ENCODE measurements at places on chromosomes 1 and 21. TPM values are rescaled to one million over a fixed set of nuclear protein-coding genes. Genes with fewer than 3 reads are reported as not detected.

- DNase-seq: no peak
Measured at GRCh38 chr1:163906283-163906682, 584.5 kb downstream of the NUF2 start.

GRCh38 chr1:94947437-94947836, 20.5 kb upstream of the CNN3 start:
- no peak for DNase-seq

- no peak for DNase-seq
Measured at GRCh38 chr1:20008391-20008841, 29.0 kb upstream of the PLA2G2A start.

- no peak for DNase-seq
Measured at GRCh38 chr1:224509907-224510306, 75.3 kb upstream of the WDR26 start.

DNA sequence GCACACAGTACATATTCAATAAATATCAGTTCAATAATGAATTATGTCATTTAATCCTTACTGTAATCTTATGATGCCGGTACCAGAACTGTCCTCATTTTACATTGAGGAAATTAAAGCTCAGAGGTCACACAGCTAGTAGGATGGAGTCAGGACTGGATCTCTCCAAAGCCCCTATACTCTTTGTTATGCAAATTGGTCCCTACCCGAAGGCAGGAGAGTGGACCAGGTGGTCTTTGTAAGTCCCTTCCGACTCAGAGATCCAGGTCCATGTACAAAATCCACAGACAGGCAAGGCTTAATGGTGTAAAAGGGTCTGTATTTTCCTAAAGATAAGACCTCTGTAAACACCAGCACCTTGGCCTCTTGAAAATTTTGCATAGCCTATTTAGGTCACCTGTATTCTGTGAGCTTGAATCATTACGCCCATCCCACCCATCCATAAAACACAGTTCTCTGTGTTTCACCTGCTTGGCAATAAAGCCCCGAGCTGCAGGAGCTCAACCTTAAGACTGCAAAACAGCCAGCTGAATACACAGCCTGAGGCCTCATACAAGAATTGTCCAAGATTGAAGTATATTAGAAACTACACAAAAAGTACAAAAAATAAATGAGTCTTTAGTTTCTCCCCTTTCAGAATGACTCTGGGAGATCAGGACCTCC, 41.7 kb downstream of the PLXNA2 start:
- no peak for DNase-seq

DNA sequence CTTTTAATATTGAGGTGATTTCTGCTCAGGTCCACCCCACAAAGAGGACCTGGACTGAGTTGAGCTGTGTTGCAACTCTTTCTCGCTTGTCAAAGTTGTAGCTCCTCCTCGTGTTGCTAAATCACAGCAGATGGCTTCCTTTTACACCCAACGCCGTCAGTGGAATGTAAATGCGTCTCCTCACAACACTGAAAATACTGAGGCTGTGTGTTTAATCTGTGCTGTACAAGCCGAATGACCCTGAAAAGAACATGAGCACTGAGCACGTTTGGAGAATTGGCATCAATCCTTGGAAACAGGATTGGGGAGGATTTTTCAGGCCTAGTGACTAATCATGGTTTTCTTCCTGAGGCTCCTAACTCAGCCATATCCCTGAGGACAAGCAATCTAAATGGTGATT, 196.0 kb downstream of the CRB1 start:
- no peak for DNase-seq

DNA sequence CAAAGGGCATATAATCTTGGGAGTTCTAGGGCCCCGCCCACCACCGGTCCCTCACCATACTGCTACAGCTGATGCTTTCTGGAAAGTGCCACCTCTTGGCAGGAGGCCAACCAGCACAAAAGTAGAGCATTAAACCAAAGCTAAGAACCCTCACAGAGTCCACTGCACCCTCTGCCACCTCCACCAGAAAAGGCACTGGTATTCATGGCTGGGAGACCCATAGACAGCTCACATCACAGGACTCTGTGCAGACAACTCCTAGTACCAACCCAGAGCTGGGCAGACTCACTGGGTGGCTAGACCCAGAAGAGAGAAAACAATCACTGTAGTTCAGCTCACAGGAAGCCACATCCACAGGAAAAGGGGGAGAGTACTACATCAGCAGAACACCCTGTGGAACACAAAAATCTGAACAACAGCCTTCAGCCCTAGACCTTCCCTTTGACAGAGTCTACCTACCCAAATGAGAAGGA, 10.8 kb downstream of the THEM4 start:
- no peak for DNase-seq

DNA sequence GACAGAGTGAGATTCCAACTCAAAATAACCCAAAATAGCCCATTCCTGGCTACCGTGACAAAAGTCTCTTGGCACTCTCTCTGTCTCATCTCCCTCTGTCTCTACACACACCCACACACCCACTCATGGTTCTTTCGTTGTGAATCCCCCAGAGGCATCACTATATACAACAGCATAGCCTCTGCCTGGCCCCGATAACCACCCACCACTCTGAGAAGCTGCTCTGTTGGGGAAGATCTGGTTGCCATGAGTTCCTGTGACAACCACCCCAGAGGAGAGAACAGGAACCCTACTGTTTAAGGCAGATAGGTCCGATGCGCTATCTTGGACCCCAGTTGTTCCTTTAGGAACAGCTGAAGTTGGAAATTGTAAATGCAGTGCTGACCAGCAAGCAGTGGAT, 70.4 kb upstream of the LYST start:
- DNase-seq: no peak

DNA sequence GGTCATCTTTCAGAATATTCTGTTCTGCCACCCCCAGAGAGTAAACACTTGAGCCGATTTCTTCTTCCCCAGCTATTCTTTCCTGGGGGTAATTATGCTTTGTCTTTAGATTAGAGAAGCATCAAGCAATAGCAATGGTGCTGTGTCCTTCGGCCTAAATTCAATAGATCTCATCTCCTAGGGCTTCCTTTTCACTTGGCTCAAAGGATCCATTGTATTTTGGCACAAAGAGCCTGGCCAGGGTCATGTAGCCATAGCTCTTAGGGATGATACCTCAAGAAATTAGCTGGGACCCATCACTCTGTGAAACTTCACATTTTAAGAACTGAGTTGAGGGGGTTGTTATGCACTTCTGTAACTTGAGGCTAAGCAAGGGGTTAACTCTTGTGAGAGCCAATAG, 27.0 kb downstream of the MRPS6 start:
- DNase-seq: no peak

DNA sequence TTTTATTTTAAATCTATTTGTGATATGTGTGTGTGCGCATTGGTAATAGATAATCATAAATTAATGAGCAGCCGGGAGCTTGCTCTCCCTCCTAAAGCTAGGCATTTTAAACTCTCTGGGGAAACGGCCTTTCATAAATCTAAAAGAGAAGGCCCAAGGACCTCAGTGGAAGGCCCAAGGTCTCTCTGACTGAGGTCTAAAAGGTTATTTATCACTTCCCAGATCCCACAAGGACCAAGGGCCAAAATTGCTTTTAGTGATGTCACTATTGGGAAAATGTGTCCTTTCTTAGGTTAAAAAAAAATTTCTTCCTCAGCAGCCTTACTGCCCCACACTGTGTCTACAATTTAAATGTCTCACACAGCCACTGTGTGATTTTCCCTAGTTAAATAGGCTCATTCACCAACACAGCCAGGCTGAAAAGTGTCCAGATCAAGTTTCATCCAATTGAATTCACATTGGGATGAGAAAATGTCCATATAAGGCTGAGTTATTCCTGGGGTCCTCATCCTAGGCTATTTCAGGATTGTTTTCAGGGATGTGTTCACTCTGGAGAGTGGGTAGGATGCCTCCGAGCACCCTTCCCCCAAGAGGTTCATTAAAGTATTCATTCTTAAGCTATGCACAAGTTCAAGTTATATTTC, 46.1 kb downstream of the SLC44A3 start:
- no peak for DNase-seq

FYB2 gene
- total RNA-seq: 6.0 TPM

LCE1D gene
- total RNA-seq: not detected
